ENCODE measurements at places on chromosomes 2 and 18.

GRCh38 chr2:44354761-44355160 lies 6.5 kb downstream of the PREPL start:
- DNase-seq = no peak

DNA sequence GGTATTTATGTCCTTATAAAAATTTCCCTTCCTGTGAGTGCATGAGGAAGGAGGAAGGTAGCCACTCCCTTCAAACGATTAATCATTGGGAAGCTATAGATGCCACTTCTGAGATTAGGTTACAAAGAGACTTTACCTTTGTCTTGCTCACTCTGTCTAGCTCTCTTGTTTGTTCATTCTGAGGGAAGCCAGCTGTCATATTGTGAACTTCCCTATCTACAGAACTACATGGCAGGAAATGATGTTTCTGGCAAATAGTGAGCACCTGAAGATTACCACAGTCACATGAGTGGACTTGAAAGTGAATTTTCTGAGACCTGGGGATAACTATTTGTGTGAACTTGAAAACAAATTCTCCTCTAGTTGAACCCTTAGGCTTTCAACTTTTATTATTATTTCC lies 776.8 kb downstream of the CCDC85A start:
- no peak for DNase-seq

- DNase-seq = no peak
Measured at GRCh38 chr18:12005538-12006487, 24.5 kb downstream of the IMPA2 start.

DNA sequence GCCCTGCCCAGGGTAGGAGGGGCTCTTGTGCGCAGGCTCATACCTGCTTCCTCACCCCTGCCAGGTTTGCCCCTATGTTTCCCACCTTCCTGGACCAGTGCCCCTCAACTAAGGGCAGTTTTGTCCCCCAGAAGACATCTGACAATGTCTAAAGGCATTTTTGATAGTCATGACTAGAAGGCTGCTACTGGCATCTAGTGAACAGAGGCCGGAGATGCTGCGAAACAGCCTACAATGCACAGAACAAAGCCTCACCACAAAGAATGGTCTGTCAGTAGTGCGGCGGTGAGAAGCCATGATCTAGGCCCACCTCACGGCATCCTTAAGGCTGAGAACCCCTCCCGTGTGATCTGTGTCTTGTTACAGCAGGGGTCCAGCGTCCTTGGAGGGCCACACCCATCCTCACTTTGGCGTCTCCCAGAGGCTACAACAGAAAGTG lies 96.0 kb downstream of the TMEM17 start:
- DNase-seq = no peak

DNA sequence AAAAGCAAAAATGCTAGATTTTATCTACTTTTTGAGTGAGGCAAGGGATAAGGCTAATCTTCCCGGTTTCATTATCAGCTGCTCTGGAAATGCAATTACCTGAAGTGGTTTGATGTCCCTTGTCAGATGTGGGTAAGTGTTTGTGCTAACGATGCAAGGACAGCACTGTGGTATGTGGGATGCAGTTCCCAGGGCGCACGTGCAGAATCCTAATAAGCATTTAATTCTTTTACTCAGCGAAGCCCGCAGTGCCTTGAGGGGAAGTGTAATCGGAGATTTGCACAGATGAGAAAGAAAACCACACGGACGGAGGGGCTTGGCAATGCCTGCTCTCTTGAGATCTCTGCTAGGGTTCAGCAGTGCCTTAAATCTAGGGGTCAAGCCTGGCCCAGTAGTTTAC lies 108.5 kb upstream of the LYPD6 start:
- peak; percentile 7 for DNase-seq

GRCh38 chr2:24744356-24744755 lies 48.8 kb downstream of the PTRHD1 start:
- no peak for DNase-seq

GRCh38 chr2:206616151-206616550 lies 26.1 kb upstream of the FAM237A start:
- DNase-seq = no peak

DNA sequence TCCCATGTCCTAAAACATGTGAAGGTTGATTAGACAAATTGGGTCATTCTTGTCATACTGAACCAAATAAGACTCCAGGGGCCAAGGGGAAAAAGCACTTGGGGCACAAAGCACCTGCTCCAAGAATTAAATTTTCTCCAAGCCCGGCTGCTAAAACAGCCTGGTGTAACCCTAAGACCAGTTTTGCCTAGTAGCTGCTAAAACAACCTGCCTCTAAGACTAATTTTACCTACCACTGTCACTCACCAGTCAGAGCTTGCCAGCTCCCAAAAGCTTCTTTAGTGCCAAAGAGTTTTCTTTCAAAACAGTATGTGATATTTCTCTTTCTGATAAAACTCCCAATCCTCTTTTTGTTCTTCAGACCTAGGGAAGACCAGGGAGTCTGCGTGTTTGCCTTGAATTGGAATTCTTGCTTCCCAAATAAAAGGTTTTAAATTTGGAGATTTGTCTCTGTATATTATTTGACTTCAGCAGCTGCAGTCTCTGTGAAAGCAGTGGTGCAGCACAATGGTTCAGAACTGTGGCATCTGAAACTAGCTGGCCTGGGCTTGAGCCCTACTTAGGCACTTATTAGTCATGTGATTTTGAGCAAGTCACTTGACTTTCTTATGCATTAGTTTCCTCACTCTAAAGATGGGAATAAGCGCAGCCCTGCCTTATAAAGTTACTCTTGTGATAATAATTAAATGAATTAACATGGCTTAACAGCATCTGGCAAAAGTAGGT lies 16.2 kb upstream of the APOB start:
- DNase-seq = no peak

GRCh38 chr2:173030561-173031490 lies 44.8 kb upstream of the MAP3K20 start:
- DNase-seq = peak; percentile 48
